M059J (cell line): ENCODE measurements at places on chromosomes 6 and 20.
A peak's percentile ranks its signal among the peaks of the same experiment; 100 is the strongest.

GRCh38 chr20:37133952-37134351 lies 38.2 kb upstream of the RBL1 start:
- no peak for DNase-seq

GRCh38 chr6:102749210-102749971 lies 1355.9 kb downstream of the GRIK2 start:
- DNase-seq = no peak

GRCh38 chr6:35780719-35781118 lies at the start of gene CLPSL1:
TSS of gene CLPSL1 (plus strand) at chr6:35781019. CDS start at chr6:35781111, 92 bp downstream.
- DNase-seq = no peak

DNA sequence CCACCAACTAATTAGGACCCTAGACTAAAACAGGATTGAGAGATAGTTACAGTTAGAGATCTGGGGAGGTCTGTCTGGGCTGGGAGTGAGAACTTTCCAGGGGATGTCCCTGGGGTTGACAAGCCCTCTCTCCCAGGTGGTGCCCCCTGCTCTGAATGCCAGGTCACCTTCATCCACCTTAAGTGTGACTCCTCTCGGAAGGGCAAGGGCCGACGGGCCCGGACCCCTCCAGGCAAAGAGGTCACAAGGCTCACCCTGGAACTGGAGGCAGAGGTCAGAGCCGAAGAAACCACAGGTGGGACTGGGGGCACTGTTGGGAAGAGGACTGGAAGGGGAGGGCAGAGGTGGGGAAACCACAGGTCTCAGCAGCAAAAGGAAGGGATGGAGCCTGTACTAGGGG lies 17.0 kb upstream of the ZNF76 start:
- DNase-seq = no peak

DNA sequence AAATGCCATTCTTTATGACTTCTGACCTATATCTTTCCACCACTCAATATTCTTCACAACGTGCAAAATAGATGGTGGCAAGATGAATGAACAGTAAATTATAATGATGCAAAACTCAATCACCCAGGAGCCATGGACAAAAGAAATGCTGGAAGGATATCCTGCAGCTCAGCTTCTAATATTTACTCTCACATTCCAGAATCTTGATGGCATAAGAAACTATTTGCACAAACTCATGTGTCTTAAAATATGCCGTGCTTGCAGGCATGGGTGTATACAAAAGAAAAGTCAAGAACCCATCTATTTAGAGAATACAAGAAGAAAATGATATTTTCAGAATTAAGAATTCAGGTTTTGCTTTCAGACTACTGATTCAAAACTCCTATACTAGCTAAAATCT lies 217.8 kb downstream of the SLC35F1 start:
- DNase-seq = no peak

GRCh38 chr20:32538526-32538939 lies 46.6 kb downstream of the NOL4L start:
- DNase-seq = no peak

- peak; percentile 80 for DNase-seq
Observed at GRCh38 chr6:119620846-119621555, 271.4 kb upstream of the MAN1A1 start.

GRCh38 chr6:149963462-149964307 lies at the start of gene ULBP1:
TSS of gene ULBP1 (plus strand) at chr6:149963943. CDS start at chr6:149964050, 107 bp downstream.
- DNase-seq = peak; percentile 86

- no peak for DNase-seq
Observed at GRCh38 chr6:33758815-33759216, 12.1 kb upstream of the IP6K3 start.

GRCh38 chr20:54231036-54231435 lies 23.1 kb downstream of the PFDN4 start:
- DNase-seq = no peak

DNA sequence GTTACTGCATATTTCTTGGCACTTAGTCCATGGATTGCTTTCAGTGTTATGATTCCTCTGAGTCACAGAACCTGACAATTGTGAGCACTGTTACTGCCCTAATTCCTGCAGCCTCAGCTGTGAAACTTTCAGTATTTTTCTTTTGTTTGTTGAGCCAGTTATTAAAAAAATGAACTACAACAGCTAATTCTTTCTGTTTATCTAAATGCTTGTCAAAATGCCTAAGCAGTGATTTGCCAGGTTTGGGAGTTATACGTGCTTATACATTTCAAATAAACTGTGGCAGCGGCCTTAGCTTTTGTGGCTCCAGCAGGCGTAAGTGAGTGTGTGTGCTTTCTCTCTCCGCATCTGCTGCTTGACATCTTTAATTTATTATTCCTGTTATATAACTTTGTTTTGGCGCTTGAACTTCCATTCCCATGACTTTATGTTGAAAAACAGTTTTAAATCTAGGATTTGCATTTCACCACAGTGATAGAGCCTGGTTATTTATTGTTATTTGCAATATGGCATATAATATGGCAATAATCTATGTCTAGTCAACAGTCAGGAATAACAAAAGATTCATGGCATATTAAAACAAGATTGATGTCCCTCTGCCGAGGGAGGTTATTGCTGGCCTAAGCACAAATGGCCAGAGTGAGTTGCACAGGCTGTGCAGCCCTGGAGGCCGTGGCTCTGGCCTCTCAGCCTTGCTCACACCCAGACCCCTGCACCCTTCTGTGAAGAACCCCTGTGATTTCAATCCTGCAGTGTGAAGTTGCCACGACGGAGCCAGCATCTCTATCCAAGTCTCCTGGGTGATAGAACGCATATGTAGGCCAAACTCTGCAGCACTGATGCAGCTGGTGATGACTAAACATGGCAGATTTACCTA lies 303.4 kb downstream of the THBS2 start:
- DNase-seq = no peak

DNA sequence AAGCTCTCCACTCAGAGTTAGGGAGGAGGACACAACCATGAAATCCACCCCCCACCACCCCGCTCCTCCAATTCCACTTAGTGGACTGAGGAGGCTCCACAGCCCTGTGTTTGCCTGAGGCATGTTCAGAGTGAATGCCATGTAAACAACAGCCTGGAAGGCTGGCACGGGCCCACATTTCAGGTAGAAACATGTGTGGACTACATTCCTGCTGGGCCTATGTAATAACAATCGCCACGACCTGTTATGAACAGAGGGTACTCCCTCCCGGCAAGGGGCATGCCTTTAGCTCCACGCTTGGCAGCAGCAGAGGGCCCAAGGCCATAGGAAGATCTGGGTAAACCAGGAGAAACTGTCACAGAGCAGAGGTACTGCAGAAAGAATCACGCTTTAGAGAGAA lies 65.5 kb downstream of the ISM1 start:
- DNase-seq = peak; percentile 28

DNA sequence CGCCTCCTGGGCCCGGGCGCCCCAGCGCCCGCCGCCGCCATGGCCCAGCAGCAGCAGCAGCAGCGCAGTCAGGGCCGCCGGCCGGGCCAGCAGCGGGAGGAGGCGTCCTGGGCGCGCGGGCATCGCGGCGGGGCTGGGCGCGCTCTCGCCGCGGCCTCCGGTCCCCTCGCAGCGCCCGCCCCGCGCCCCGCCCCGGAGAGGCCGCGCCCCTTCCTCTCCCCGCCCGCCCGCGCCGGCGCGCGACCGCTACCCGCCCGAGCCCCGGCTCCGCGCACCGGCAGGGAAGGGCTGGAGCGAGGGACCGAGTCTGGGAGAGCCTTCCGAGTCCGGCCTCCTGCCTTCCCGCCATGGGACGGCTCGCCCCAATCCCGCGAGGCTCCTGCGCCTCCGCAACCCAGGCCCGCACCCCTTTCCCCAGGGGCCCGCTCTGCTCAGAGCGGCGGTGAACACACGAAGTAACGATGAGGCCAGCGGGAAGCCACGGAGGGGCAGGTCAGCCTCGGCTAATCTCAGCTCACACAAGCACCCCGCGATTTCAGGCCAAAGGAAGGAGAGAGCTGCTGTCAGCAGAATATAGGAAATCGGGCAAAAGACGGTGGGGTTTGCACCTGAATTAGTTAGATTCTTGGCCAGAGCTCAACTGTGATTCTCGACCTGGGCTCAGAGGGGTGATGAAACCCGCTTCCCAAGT lies at the start of gene TXNDC5:
TSS of gene TXNDC5 (minus strand) at position 135 of the 691 bp plus-strand sequence. CDS start at position 123, 12 bp downstream.
- DNase-seq = peak; percentile 74

- peak; percentile 66 for DNase-seq
Observed at GRCh38 chr6:39302669-39303424, 11.4 kb downstream of the KCNK17 start.

GRCh38 chr20:45088247-45088646 lies 12.7 kb downstream of the KCNS1 start:
- peak; percentile 99 for DNase-seq

DNA sequence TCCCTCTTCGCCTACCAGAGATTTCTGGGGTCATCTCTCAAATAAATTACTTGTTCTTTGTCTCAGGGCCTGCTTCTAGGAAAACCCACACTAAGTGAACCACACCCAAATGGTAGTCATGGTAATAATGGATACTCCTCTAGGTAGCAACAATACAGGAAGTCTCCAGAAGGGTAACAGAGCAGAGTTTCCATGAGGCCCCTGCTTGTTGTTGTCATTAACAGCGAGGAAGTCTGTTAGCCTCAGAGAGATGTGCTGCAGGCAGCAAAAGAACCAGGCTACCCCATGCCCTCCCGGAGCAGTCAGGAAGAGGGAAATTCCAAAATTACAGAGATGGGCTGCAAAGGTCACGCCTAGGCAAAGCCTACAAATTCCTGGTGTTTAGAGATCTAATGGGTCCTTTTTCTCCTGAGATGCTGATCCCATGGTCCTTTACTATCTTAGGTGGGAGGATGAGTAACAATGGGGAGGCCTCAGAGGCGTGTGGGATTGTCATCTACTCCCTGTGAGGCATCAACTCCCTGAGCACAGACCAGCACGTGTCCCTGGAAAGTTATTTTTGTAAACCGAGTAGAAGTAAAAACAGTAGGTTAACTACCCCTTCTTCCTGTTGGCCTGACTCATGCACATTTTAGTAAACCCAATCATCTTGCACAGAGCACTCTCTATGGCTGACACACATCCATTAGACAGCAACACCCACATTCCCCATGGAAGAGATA lies 10.1 kb downstream of the ISM1 start:
- peak; percentile 77 for DNase-seq

- peak; percentile 80 for DNase-seq
Observed at GRCh38 chr6:90025523-90026061, 131.3 kb downstream of the GJA10 start.

DNA sequence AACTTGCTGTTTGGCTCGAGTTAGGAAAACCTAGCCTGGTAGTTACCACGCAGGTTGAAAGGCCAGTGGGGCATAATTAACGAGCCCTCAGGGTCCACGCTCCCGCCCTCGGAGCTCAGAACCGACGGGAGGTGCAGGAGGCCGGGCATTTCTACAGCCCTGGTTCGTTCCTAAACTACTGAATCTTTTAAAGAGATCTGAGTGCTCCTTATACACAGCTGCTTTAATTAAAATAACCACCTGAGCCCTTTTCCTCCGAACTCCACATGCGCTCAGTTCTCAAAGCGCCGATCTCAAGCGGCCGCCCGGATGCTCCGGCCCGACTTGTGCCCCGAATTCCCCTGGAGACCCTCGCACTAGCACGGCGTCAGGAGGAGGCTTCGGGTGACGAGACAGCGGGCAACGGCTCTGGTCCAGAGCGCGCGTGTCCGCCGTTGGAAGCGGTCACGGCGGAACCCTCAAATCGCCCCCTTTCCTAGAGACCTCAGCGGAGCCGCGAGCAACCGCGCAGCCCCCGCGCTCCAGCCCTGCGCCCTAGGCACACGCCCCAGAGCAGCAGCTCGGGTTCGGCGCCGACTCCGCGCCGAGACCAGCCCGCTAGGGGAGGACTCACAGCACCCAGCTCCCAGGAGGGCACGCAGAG lies 397 bp downstream of the WDR27 start:
- DNase-seq = peak; percentile 41

DNA sequence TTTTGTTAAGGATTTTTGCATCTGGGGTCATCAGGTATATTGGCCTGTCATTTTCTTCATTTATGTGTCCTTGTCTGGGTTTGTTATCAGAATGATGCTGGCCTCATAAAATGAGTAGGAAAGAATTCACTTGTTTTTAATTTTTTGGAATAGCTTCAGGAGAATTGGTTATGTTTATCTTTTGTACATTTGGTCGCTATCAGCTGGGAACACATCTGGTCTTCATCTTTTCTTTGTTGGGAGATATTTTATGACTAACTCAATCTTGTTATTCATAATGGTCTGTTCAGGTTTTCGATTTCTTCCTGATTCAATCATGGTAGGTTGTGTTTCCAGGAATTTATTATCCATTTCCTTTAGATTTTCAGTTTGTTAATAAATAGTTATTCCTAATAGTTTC lies 207.5 kb upstream of the ASCC3 start:
- DNase-seq = no peak

DNA sequence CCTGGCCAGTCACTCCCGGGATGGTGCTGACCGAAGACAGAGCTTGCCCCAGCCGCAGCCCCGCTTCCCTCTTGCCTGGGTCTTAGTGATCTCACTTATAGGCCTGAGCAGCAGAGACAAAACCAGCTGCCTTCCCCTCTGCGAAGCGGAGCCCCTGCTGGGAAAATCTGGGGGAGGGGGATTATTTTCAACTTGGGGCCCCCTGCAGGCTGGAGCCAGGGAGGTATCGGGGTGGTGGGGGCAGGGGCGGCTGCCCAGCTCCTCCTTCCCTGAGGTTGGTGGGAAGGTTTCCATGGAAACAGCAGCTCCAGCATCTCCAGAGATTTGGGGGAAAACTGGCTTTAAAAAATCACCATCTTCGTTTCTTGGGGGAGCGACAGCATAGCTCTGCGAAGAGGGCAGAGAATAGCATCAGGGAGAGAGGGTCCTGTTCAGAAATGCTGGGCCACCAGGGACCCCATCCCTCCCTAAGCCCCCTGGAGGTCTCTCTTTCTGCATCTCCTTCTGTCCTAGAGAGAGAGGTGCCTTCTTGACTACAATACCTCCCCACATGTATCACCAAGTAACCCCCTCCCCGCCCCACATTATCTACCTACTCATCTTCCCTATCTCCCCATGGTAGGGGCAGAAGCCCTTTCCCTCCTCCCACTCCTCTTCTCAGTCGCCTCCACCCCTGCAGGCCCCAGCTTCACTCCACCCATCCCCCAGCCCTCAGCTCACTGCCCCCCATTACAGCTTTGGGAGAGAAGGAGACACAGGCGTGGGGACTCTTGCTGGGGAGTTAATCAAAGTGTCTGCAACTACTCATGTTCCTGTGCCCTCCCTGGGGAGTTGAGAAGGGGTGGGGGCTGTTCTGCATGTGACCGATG lies 88.4 kb upstream of the CCDC167 start:
- DNase-seq = no peak

DNA sequence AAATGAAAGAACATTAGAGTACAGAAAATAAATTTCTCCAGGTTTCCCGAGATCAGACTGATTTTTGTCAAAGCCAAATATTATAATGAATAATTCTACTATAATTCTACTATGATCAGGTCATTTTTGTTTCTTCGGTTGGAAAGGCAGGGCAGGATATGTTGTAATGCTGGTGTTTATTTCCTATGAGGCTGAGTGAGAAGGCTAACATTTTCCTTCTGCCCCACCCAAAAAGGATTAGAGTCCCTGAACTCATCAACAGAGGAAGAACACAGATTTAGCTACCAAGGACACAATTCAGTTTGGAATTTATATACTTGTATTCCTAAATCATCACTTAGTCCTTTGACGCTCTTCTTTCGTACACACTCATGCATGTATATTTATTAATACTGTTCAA lies 318.9 kb downstream of the SYNE1 start:
- DNase-seq = no peak
